ENCODE measurements at places on chromosomes 13 and 19.

GRCh38 chr13:85108356-85108755, 690.9 kb downstream of the SLITRK6 start:
- no peak for DNase-seq

DNA sequence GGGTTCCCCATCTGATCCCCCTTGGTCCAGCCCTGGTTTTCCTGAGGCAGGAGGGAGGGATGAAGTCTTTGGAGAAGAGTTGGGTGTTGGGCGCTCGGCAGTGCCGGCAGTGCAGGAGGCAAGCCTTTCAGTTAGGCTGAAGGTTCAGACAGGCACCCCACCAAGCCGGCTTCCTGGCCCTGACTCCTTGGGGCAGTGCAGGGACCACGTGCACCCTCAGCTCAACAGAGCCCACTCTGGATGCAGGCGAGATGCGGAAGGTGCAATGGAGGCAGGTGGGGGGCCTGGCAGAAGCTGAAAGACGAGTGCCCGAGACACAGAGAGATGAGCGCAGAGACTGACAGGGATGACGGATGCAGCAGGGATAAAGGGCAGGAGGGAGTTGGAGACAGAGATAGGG, 11.1 kb downstream of the MAMSTR start:
- DNase-seq = no peak

- DNase-seq = no peak
Observed at GRCh38 chr19:48750771-48751504, 1.5 kb downstream of the FUT1 start.

- no peak for DNase-seq
Observed at GRCh38 chr19:55097864-55098715, 19.3 kb downstream of the PPP1R12C start.

GRCh38 chr19:33399081-33399744, 25.7 kb downstream of the CEBPG start:
- no peak for DNase-seq

DNA sequence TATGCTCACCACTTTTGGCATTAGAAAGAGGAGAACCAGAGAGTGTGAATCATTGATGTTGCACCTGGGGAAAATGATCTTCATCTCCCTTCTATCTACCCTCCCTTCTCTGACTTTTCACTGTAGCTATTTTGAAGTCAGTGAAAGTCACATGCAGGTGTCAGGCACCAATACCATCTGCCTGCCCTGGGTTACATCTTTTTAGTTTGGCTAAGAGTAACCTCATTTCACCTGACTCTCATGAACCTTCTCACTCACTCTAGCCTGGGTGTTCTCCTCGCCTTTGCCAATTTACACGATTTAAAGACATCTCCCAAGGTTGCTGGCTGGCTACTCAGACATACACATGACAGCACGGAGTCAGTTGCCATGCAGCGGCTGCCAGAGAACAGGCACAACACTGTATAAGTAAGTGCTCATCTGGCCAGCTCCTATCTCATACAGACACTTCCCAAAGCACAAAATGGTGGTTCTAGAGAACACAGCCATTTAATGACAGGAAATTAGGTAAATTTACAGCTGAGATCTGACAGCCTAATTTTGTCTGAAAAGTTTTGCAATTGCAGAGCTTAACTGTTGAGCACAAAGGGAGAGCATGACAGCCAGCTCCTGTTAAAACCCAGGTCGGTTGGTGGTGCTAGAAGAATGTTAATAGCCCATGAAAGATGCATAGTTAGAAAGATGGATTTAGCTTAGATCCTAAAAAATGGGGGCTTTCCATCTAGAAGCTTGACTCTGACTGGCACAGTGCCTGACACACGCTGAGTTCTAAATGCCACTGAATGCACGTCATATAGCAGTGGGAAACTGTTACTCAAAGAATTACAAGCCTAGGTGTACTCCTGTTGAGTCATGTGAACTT, 32.5 kb downstream of the LCP1 start:
- no peak for DNase-seq

DNA sequence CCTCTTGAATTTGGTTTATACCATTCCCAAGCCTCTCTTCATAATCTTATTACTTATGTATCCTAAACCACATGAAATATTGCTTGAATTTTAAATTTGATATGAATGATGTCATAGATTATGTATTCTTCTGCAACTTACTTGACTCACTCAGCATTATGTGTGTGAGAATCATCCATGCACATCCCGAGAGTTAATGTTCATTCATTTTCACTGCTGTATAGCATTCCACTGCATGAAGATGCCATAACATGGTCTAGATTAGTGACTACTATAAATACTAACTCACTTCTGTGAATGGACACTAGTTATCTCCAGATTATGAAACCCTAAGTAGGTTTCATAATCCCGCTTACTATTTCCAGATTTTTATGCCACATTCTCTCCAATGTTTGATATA, 25.0 kb upstream of the RAP2A start:
- DNase-seq = no peak

GRCh38 chr13:24650161-24650560, 30.0 kb upstream of the ATP12A start:
- DNase-seq = no peak
